ENCODE measurements at places on chromosomes 7 and 10.

DNA sequence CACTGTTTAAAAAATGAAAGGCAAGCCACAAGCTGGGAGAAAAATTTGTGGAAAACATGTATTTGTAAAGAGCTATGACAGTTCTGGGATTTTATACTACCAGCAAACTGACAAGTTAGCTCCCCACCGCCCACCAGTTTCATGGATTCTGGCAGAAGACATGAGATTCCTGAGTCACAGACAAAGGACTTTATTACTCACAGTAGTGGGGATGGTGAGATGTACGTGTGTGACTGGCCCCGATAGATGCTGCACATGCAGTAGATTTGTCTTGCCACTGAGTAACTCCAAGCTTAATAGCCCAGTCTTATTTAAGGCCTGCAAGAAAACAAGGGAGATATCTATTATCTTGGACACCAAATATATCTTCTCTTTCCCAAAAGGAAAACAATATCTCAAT, 281.7 kb downstream of the AHR start:
- DNase-seq = peak; percentile 80

GRCh38 chr10:74637685-74638084, 188.7 kb upstream of the KAT6B start:
- no peak for DNase-seq

GRCh38 chr7:50321487-50322067, 17.1 kb downstream of the IKZF1 start:
- no peak for DNase-seq

DNA sequence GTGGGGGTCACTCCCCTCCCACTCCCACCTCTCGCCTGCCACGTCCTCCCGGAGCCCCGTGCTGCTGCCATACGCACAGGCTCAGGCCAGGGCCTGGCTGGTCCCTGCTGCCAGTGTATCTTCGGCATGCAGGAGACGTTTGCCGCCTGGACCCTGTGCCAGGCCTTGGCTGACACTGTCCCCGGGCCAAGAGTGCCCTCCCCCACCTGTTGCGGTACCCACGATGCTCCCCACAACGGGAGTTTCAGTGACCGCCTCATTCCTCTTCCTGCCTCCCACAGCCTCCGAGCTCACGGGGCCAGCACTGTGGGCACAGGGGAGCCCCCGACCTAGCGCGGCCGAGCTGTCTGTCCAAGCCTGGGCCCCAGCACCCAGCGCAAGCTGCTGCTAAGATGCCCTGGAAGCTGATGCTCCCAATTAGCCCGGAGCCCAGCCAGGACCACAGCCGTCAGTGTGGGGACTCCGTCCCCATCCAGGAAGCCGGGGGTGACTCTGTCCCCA, 7.4 kb downstream of the TTYH3 start:
- no peak for DNase-seq

GRCh38 chr7:130276796-130277762, 10.4 kb downstream of the CPA2 start:
- DNase-seq = peak; percentile 69

- DNase-seq = no peak
Measured at GRCh38 chr10:44193567-44194220, 191.2 kb downstream of the CXCL12 start.
